ENCODE measurements at places on chromosomes 1 and 21.

DNA sequence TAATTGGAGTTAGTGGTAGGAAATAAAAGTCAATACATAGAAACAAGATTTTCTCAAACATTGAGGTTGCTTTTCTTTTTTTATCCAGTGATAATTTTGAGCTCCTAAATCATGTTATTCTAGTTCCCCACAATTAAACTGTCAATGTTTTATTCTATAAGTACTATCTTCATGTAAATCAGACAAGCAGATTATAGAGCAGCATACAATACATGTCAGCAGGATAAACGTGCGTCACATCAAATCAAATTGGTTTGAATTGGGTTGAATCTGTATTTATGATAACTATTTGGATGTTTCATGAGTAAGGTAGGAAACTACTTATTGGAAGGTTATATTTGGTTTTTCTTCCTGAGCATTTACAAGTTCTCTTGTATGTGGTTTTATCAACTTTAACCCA is 2028.7 kb downstream of the NCAM2 start:
- DNase-seq, result no peak

DNA sequence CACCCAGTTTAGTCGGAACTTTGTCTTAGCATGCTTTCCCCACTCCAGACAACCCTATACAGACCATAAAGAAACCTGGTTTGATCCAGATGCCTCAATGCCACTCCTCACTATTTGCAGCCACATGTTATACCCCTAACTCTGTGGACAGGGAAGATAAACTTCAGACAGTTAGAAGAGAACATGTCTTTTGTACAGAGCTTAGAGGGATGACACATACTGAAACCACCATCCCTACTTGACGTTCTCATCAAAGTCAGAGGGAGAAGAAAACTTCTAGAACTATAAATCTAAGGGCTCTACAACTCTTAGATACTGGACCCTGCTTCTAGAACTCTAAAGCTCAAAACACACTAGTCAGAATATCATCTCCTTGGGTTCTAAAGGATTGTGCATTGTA is 3.7 kb downstream of the SYT6 start:
- no peak for DNase-seq

- DNase-seq, result no peak
Observed at GRCh38 chr1:67651031-67651430, 34.0 kb upstream of the GADD45A start.

GRCh38 chr1:40820251-40820797 is 36.7 kb downstream of the KCNQ4 start:
- DNase-seq, result no peak

DNA sequence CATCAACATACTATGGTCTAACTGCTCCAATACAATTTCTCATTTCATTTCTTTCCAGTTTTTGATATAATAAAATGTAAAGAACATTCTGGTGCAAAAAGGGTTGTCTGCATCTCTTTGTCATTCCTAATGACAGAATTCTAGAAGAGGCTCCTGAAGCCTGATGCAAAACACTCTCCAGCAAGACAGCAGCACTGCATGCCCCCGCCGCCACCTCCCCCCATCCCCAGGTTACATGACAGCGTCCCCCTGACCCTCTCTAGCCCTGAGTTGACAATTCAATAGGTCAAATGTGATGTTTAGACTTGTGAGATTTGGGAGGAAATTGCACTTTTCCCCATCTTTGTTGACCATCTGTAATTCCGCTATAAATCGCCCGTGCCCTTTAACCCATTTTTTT is 64.6 kb upstream of the C1orf21 start:
- no peak for DNase-seq

GRCh38 chr1:180156201-180156600 is 1.5 kb downstream of the QSOX1 start:
- DNase-seq, result no peak

DNA sequence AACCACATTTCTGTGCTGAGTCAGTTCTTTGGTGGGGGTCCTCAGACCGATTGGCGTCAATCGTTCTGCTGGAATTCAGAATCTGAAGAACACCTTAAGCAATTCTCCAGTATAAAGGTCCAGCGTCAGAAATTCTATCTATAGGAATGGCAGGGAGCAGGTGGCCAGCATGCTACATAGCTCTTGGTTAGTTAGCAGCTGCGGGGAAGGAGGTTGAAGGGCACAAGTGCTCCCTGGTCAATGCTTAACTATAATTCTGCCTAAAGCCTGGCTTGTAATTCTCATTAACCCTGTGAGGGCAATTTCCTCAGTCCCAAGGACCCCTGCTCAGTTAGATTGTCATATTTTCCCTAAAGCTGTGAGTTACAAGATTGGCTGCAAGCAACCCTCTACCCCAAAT is 54.3 kb upstream of the GALNT2 start:
- no peak for DNase-seq

DNA sequence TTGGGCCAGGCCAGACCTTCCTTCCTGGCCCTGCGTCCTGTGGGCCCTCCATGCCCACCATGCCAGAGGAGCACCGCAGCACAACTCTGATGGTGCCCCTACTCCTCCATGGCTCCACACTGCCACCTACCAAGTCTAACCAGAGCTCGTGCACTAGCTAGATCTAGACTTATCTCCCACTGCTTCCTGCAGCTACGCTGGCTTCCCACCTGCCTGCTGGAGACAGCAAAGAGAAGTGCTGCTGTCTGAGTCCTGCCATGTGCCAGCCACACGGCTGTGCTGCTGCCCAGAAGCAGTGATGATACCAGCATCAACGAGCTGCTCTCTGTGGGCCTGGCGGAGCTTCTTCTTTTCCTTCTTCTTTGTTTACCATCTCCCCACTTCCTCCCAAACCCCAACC is 4.5 kb downstream of the GUCA2B start:
- no peak for DNase-seq

DNA sequence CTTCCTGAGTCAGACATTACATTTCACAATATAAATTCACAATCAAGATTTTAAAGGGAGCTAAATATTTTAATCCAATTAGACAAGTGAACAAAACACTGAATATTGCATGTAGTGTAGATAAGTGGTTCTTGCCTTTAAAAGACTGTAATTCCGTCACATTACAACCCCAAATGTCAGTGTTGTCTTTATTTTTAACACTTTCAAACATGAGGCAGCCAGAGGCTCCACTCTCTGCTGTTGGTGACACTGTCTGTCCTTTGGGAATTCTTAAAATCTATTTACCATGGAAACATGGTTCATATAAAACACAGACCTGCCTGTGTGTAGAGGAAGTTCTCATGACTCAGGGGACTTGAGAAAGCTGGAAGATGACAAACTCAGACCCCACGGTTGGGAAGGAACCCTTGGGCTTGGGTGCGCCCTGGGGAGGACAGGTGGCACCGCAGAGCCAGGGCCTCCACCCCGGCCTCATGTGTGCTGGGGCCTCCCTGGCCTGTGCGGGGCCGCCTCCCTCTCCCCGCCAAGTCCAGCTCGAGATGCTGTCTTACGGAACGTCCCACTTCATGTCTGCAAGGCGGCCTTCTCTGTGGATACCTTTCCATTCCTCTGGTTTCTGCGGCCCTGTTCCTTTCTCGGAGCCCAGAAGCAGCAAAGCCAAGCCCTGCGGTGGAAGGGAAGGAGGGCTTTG is 239.0 kb downstream of the SDCCAG8 start:
- no peak for DNase-seq
